SK-MEL-5 (cell line): ENCODE measurements at places on chromosomes 2 and 18. TPM values are rescaled to one million over a fixed set of nuclear protein-coding genes. Genes with fewer than 3 reads are reported as not detected.

The IL18R1 gene
- total RNA-seq, result 0.37 and 0.59 TPM in 2 replicates

The LGALSL gene
- 12.2 and 22.7 TPM in 2 replicates for total RNA-seq

DNA sequence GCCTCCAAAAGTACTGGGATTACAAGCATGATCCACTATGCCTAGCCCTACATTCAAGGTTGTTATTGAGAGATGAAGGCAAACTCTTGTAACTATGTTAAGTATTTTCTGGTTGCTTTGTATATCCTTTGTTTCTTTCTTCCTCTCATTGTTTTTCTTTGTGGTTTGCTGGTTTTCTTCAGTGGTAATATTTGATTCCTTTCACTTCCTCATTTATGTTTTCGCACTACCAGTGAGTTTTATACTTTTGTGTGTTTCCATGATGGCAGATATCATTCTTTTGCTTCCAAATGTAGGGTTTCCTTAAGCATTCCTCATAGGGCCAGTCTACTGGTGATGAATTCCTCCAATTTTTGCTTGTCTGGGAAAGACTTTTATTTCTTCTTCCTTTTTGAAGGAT is 90.2 kb downstream of the NCK2 start:
- no peak for DNase-seq

- no peak for DNase-seq
These were observed 6.0 kb upstream of the ALLC start for GRCh38 chr2:3651691-3652648.

DNA sequence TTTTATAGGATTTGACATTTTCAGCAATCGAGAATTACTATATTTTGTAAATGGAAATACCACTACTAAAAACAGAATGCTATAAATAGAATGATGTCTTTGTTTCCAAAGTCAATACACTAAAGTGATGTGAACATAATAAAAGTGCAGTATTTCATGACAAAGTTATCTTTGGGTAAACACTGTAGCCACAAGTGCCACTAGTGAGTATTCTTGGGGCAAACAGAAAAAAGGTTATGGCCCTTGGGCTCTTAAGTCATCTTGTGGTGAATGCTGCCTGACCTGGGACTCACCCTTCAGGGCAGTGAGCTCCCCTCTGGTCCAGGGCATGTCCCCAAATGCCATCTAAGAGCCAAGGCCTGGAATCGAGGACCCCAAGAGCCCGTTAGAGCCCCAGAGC is 99.2 kb upstream of the KYNU start:
- DNase-seq, result no peak
